NCI-H510A treated with DMSO at 0.1 percent for 48 hours (cell line): ENCODE measurements at places on chromosomes 11 and 22.
A peak's percentile ranks its signal among the peaks of the same experiment; 100 is the strongest.

DNA sequence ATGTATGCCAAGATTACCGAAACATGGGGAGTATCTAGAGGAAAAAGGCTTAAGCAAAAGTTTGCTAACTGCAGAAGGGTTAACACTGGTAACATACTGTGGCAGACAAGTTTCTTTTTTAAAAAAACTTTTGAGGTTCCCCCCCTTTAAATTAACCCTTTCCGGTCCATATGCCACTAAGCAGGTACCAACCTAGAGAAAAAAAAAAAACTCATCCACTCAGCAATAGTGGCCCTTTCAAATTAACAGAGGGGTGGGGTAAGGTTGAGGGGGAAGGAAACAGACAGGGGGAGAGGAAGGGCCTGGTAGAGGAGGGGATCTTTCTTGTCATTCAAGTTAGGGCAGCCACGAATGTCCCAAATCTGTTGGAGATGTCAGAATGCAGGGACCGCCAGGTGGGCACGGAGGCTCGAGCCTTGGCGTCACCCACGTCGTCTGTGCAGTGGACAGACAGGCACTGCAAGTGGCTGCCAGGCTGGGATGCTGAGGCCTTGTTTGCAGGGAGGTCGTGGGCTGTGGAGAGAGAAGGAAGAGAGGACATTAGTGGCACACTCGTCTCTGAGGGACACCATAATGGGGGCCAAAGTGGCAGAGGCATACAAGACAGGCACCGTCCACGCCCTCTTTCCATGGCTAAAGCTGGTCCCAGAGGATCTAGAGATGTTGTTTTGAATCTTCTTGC is 50.8 kb downstream of the MN1 start:
- DNase-seq: no peak

- no peak for DNase-seq
Observed at GRCh38 chr22:33789690-33790253, 130.5 kb downstream of the LARGE1 start.

GRCh38 chr22:30305519-30305905 is 16.2 kb upstream of the CASTOR1 start:
- DNase-seq: no peak

GRCh38 chr11:106551744-106552673 is 466.3 kb downstream of the GUCY1A2 start:
- no peak for DNase-seq

DNA sequence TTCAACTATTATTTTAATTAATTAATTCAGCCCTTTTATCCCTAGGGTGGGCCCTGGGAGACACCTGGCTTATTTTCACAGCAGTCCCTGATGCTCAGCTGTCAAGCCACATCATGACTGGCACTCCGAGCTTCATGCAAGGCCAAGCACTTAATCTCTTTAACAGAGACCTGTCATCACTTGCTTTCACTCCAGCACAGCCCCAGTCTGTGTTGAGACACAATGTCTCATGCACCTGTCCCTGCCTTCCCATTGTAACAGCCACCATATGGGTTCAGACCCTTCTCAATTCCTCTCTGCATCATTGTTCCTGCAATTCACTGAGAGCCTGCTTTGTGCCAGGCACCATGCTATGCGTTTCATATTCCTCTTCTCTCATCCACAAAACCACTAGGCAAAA is 222.2 kb upstream of the TENM4 start:
- peak; percentile 14 for DNase-seq

GRCh38 chr22:27252282-27253049 is 549.1 kb downstream of the MN1 start:
- DNase-seq: no peak

DNA sequence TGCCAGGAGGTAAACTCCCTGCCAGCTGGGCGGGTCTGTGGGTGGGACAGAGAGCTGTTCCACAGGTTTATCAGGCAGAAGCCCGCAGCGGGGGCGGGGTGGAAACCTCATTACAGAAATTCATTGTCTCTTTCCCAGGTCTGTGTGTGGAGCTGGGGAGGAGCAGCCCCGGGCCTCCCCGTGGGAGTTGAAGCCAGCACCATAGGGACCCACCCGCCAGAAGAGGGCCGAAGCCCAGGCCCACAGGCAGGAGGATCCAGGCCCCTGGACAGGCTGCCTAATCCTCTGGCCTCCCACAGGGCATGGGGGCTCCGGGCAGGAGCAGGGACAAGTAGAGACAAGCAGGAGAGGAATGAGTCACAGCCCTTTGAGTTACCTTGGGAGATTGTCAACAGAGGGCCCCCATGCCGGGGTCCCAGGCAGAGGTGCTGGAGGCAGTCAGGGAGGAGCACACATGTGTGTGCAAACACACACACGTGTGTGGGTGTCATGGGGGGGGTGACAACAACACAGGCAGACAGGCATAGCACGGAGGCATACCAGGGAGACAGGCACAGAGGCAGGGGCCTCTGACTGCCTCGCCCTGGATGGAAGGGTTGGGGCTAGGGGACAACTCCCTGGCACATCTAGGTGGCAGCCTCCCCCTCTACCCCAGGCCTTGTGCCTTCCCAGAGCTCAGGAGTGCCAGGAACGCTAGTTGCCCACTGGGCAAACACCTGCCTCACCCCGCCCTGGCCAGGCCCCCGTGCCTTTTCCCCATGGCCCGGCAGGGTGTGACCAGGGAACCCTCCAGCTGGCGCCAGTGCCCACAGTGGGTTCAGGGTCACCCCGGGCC is 1.4 kb downstream of the CDC42BPG start:
- DNase-seq: no peak

GRCh38 chr11:74950374-74950969 is 1.4 kb downstream of the SPCS2 start:
- DNase-seq: no peak

- DNase-seq: no peak
Observed at GRCh38 chr22:45817745-45818423, 146.2 kb downstream of the ATXN10 start.

DNA sequence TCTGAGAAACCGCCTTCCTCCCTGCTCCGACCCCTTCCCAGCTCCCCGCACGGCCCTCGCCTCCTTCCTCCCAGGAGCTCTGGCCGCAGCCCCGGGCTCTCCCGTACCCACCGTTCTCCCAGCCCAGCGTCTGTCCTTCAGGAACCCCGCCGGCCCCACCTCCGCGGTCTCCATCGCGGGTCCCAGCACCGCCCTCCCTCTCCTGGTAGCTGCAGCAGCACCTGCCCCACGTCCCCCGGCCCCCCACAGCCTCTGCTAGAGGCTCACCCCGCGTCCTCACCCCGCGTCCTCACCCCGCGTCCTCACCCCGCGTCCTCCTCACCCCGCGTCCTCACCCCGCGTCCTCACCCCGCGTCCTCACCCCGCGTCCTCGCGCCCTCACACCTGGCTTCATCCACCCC is 85.9 kb downstream of the WNT7B start:
- DNase-seq: no peak

DNA sequence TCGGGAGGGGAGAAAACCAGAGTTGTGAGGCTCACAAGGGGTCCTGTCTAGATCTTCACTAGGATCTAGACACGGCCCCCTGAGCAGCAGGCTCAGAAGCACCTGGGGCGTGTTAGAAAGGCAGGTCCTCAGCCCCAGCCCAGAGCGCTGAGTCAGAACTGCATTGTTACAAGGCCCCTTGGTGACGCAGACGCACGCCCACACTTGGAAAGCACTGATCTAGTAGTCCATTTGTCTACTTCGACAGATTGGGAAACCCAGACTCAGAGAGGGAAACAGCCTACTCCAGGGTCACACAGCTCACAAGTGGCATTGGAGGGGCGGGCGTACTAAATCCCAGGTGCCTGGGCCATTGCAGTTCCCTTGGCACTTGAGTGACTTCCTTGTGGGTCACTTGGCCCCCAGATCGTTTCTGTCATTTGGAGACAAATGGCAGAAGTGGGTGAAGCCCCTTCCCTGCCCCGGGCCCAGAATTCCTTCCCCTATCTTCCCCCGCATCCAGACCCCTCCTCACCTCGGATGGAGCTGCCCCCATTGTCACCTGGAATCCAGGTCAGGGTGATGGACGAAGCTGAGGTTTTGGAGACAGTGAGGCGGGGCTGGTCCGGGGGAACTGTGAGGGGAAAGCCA is 110.8 kb downstream of the CEP164 start:
- no peak for DNase-seq

DNA sequence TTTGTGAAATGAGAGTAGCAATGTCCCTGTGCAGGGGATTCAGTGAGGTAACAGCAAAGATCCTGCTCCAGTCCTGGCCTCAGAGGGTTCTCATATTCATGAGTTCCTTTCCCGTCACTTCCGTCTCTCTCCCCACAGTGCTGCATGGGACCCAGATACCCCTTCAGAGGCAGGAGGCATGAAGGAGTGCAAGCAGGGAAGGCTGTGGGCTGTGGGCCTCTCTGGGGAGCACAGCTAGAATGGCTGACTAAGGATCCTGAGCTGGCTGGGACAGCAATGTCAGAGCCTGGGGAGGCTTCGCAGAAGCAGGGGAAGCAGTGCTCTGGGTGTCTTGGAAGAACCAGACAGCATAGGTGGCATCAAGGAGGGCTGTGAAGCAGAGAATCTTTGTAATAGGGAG is 13.0 kb downstream of the PKNOX2 start:
- DNase-seq: no peak

DNA sequence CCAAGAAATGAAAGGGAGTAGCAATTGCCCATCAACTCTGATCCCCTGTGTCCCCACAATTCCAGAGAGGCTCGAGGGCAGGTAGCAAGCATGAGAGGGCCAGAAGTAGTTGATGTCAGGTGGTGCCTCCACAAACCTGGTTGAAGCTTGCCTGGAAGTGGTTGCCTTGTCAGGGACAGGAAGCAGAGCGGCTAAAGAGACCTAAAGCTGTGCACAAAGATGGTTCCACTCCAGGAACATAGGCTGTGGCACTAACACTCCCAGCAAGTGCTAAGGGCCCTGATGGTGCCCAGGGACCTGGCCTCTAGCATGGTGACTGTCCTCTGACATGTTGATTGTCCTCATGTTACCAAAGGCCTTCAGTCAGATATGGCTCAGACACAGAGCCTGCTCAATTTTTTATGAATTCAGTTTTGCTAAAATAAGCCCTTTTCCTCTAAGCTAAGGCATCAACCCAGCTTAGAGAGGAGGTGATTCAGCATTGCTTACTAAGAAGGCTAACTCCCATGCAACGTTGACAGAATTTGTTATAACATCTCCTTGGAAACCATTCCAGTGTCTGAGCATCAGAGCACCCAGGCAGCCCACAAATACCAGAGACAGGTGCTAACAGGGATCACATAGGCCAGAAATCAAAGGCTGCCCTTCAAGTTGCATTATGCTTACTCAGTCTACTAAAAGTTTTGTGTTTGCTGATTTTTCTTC is 196.3 kb upstream of the ARHGAP20 start:
- no peak for DNase-seq

- no peak for DNase-seq
Observed at GRCh38 chr11:57274904-57275498, 38.0 kb upstream of the APLNR start.

DNA sequence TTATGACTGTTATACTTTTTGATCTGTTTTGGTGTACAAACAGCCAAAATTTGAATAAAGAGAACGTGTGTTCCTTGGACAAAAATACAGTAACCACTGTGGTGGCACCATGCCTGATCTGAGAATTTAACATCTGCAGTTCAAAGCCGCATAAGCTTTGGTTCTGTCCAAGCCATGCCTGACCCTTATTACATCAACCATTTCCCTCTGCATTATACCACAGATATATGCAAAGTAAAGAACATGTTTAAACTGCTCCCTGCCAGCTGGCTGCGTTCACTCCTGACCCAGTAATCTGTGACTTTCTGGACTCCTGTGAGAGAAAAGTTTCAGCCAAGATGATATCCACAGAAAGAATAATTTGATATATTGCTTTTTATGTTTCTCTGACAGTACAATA is 890.5 kb upstream of the ANO3 start:
- no peak for DNase-seq

GRCh38 chr11:100689141-100689540 is 2.1 kb downstream of the ARHGAP42 start:
- DNase-seq: no peak

DNA sequence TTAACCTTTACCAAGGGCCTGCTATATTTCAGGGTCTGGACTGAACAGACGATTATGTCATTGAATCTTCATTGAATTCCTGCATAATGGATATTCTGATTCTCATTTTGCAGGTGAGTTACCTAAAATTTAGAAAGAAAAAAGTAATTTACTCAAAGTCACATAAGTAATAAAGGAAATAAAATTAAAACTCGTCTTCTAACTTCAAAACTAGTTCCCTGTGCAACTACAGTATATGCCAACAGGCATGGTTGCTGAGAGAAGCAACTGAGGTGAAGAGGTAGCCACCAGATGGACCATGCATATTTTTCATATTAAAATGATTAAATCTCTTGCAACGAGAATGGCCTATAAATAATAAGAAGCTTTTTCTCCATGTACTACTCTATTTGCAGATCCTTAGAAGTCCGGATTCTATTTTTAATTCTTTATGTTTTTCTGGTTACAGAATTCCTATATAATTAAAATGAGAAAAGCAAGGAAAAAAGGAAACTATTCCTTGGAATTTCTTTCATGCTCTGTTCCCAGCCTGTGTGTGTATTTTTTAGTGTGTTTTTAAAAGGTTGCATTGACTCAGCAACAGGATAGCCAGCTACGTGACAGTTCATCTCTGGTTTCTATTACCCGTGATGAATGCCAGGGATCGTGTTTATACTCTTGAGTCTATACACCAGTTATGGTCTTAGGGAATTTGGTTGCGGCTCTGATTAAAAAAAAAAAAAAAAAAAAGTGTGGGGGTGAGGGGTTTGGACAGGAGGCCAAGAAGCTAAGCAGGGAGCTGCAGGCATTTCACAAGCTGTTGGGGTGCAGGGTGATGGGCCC is 186.8 kb downstream of the ETS1 start:
- no peak for DNase-seq

GRCh38 chr22:22877523-22878210 is 9.9 kb upstream of the IGLL5 start:
- DNase-seq: peak; percentile 67

DNA sequence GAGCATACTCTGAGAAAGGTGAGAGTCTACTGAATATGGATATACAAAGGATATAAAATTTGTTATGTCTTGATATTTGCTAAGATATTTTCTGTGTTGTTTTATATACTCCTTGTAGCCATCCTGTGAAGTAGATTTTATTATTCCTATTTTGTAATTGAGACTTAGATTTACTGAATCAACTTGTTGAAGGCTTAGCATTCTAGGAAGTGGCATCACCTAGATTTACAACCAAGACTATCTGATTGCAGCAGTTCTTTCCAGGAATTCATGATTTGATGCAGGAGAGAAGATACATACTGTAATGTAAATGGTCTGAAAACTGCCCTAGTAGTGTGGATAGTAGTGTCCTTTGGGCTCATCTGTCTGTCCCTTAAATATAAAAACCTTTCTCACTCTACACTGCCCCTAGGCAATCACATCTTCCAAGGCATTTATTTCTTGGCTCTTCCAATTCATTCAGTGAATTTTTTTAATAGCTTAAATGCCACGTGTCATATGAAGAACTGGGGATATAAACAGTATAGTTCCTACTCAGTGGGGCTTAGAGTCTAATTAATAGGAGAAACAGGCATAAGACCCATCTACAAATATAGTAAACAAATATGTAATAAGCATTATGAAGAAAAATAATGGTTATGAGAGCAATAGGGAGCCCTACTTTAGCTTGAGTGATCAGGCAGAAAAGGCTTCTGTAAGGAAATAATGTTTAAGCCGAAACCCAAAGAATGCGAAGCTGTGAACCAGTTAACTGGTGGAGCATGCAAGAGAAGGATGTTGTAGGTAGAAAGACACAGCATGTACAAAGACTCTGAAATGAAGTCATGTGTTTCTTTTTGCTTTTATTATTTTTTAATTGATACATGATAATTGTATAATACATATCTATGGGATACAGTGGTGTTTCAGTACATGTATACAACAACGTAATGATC is 13.6 kb downstream of the IPO7 start:
- no peak for DNase-seq
